Activated naive CD4-positive, alpha-beta T cell treated with anti-CD3 and anti-CD28 coated beads, Interleukin-2, amount 50 U/mL, for 72 hours (primary cell): ENCODE measurements at places on chromosomes 4 and X. TPM values are rescaled to one million over a fixed set of nuclear protein-coding genes. Genes with fewer than 3 reads are reported as not detected.

DNA sequence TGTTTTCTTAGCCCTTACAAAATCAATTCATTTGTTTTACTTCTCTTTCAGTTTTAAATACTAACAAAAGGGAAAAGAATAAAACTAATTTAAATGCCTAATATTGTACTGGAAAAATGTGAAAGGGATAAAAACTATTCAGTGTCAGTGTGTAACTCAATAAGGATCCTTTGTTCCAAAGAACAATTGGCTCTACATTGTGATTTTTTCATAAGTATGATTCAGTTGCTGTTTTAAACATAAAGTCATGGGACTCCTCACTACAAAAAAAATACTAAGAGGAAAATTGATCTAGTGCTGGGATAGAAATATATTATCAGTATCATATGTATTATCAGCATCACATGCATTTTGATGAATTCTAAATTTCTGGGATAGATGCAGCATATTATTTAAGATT lies 199.4 kb upstream of the TRAM1L1 start:
- DNase-seq = no peak

The MAOB gene
- not detected for total RNA-seq

The TMPRSS11F gene
- not detected for total RNA-seq

DNA sequence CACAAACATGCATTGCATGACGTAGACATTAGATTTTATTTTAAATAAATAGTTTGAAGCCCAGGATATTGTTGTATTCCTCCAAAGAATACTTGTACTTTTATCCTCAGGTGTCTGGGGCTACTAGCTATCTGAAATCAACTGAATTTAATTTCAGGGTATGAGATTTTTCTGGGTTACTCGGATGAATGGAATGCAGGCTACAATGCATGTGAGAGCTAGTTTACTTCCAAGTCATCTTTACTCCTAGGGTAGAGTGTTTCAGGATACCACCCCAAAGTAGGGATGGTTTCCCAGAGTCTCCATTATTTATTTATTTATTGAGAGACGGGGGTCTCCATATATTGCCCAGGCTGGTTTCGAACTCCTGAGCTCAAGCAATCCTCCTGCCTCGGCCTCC lies 66.4 kb downstream of the HPRT1 start:
- no peak for DNase-seq
